ENCODE measurements at places on chromosomes 2 and 18.

- DNase-seq: no peak
These were observed 30.4 kb downstream of the KLF7 start for GRCh38 chr2:207135340-207135739.

- no peak for DNase-seq
These were observed 20.1 kb upstream of the C2orf72 start for GRCh38 chr2:231017231-231017598.

- DNase-seq: no peak
These were observed 437.3 kb downstream of the ZNF521 start for GRCh38 chr18:24914685-24915084.

DNA sequence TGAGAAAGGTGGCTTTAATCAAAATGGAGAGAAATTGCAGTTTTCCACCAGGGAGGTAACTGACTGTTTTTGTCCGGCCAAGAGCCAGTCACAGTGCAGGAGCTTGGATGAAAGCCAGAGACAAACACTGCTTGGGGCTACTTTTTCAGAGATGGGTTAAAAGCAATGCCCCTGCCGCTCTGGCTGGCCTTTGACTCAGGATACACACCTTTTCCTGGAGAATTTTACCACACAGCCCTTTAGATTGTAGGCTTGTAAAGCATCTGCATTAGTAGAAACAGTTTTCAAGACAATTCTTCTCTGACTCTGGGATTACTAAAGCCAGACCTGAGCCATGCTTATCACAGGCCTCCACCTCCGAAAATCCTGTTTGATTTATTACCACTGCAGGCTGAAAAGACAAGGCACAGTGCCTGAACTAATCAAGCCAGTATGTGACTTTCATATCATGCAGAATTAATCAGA lies 79.7 kb downstream of the CCBE1 start:
- no peak for DNase-seq

GRCh38 chr2:156253765-156254164 lies 78.8 kb downstream of the NR4A2 start:
- DNase-seq: no peak

GRCh38 chr2:171814883-171815282 lies 79.2 kb downstream of the SLC25A12 start:
- DNase-seq: no peak

DNA sequence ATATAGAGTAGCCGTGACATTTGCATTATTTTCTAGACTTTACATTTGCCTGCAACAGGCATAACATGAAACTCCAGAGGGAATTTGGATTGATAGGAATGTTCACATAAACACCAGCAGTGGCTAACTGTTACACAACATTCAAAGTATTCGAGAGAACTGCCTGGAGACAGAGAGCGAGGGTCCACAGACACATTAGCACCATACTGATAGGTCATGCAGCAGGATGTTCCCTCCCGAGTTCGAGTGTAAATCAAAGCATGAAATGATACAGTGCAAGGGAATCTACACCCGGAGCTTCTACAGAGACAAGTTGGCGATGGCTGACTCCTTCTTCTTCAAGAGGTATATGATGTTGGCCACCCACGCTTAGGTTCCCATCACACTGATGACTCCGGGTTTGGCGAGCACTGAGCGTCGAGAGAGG lies 89.5 kb downstream of the COL6A3 start:
- DNase-seq: no peak

- DNase-seq: no peak
These were observed 137.6 kb downstream of the COPS8 start for GRCh38 chr2:237223201-237223861.

GRCh38 chr2:198062826-198063225 lies 258.4 kb downstream of the PLCL1 start:
- DNase-seq: no peak

GRCh38 chr2:191521608-191522208 lies 156.2 kb upstream of the NABP1 start:
- DNase-seq: no peak

DNA sequence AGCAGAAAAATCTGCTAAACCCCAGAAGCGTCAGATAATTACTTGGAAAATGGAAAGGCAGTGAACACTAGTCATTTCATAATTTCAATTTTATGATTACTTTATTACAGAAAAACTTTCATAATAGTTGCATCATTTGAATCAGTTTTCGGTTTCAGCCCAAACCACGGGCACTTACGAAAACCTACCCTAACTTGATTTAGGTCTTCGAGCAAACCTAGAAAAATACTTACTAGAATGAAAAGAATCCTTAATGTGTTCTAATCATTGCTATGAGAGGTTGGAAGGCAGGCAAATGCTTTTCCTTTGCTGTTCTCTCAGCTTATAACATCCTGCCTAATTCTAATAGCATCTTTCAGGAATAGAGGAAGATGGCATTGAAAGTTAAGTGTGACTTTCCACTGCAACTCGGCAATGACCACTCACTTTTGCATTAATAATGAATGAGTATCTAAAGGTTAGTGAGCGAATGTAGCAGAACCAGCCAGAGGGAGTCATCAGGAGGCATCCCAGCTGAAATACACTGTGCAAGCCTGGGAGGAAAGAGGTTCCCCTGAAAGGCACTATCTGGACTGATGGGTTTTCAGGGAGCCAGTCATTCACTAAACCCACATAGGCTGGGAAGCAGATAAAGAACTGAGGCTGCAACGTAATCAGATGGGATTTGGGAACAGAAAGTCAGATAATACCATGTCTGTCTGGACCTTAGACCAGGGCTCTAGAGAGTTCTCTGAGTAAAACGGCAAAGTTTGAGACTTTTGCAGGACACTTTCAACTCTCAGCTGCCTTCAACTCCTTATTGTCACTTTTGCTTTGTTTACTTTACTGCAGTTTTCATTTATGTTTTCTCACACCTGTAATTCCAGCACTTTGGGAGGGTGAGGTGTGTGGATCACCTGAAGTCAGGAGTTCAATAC lies 520.8 kb downstream of the RNF144A start:
- DNase-seq: no peak

GRCh38 chr2:159613651-159614285 lies 2.6 kb downstream of the BAZ2B start:
- no peak for DNase-seq

- no peak for DNase-seq
These were observed 1009.2 kb upstream of the FANCL start for GRCh38 chr2:59250307-59250677.

DNA sequence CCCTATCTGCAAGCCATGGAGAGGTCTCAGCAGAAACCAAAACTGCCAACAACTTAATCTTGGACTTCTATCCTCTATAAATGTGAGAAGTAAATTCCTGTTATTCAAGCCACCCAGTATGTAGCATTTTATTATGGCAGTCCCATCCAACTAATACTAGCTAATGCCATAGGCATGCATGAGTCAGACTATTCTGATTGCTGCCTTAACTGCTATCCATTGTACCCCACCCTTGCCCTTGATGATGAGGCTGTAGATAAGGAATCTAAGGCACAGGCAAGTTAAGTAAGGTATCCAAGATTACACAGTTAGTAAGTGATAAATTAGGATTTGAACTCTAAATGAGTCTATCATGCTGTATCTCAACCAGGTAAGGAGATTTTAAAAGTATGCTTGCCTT lies 223.0 kb downstream of the UBE2E3 start:
- DNase-seq: no peak

- no peak for DNase-seq
These were observed 1383.7 kb downstream of the LRP1B start for GRCh38 chr2:140747090-140747489.

GRCh38 chr2:60352491-60353405 lies 200.7 kb downstream of the BCL11A start:
- no peak for DNase-seq

DNA sequence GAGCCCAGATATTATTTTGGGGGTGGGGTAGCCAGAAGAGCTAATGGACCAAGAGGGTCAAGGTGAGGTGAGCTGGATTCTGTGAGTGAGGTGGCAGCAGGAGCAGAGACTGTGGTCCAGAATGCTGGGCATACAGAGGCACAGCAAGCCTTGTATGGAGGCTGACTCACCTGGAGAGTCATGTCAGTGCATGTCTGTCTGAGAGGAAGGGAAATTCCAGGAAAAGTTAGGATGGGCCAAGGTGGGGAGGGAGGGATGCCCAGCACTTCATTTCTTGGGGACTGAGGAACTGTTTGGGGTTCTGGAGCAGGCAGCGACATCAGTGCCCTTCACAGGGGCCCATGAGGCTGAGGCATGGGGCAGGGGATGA lies 21.1 kb downstream of the PER2 start:
- no peak for DNase-seq

- no peak for DNase-seq
These were observed 57.8 kb downstream of the VIL1 start for GRCh38 chr2:218476676-218477075.

GRCh38 chr2:88265352-88266303 lies 95.5 kb downstream of the THNSL2 start:
- no peak for DNase-seq

DNA sequence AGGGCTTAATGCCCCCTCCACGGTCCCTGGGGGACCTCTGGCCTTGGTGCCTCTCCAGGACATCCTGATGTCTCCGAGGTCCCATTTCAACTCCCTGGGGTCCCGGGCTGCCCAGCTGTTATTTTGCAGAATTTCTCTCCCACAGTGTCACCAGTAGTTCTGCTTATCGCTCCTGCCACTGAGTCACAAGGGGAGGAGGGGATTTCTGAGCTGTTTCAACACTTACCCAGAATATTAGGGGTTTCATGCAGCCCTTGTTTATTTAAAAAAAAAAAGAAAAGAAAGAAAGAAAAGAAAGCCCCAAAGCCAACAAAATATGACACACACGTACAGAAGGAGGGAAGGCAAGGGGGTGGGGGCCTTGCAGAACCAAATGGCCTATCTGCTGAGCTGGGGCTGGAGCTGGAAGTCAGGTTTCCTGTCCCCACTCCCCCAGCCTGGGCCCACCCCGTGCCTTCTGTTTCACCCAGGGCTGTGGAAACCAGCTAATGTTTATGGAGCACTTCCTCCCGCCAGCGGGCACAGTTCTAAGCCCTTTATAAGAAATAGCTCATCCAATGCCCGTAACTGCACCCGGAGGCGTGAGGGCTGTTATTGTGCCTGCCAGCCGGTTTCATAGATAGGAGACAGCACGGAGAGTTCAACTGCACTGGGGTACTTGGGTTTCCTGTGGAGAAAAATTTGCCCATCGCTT lies 8.4 kb upstream of the ARID5A start:
- peak; percentile 42 for DNase-seq

DNA sequence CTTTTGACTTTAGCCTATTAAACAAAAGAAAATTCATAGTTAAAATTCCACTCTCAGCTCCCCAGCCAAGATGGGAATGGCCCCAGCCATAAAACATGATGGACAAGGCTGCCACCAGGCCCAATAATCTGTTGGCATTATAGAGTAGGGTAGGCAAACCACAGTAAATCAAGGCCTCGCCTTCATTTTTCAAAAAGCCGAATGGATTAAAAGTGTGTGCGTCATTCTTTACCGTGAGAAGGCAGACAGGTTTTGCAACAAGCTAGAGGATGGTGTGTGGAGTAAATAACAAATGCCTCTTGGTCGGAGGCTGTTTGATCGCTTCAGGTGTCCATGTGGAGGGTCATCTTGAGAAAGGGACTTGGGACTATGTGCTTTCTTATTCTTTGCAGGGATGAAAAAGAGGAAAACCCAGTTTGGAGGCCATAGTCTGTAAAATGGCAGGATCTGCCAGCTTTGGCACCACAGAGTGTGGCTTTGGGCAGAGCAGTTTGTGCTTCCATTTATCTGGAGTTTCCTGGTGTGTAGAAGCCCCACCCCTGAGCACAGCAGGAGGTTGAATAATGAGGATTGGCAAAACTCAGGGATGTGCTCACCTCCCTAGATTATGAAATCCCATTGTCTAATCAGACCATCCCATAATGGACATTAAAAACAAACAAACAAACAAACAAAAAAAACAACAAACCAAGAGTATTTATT lies 57.1 kb upstream of the ITGB6 start:
- DNase-seq: no peak

DNA sequence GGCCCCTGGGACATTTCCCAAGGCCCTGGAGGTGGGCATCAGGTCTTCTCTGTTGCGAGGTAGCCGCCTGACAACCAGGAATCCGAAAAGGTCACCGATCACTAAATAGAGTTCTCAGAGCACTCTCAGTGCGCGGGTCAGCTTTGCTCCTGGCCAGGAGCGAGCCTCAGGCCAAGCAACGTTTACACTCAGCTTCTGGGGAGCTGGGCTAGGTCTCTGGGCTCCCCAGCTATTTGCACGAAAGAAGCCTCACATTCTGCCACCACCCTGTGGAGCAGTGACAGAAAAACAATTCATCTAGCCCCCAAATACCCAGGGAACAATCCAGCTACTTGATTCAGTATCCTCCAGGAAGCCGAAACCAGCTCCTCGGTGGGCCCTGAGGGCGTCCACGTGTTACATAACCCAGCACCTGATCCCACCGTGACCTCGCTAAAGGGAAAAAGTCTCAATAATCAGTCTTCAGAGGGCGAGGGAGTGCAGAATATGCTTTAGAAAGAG lies 3.3 kb downstream of the SH3BP4 start:
- no peak for DNase-seq

- no peak for DNase-seq
These were observed 81.3 kb upstream of the KYNU start for GRCh38 chr2:142796161-142796560.

GRCh38 chr2:63669596-63669995 lies 80.8 kb downstream of the MDH1 start:
- no peak for DNase-seq

- DNase-seq: no peak
These were observed 357.9 kb upstream of the NRP2 start for GRCh38 chr2:205324355-205324754.

GRCh38 chr2:227870710-227871374 lies 589 bp upstream of the DAW1 start:
- DNase-seq: no peak

- DNase-seq: no peak
These were observed 441.4 kb downstream of the DCDC2C start for GRCh38 chr2:4144731-4145130.

DNA sequence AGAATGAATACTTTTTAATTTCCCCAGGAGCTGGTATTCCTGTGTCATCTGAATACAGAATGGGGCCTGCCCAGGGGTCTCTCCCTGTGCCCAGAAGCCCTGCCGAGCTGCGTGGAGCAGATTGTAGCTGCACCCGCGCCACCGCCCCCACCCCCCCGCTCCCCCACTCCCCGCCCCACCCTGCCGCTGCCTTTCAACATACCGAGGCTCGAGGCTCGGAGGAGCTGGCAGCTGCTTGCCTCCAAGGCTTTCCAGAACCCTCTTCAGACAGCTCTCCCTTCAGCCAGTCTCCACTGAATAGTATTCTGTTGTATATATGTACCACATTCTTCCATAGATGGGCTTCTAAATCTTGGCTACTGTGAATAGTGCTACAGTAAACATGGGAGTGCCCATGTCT lies 150.7 kb downstream of the TSN start:
- no peak for DNase-seq

DNA sequence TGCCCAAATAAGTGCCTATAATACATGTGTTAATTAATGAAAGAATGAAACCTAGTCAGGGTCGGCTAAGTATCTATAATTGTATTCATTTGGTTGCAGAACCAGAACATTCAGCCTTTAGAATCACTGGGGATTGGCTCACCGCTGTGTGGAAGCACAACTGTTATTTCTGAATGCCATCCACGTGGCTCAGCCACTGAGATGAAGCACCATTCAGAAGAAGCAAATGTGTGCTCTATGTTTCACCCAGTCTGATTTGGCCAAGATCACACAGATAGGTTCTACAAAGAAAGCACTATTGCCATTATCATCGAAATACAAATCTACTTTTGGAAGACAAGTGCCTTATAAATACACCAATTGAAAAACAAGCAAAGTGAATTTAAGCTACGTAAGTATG lies 30.6 kb upstream of the SPOPL start:
- no peak for DNase-seq
